ENCODE measurements at places on chromosomes 1 and 21. TPM values are rescaled to one million over a fixed set of nuclear protein-coding genes. Genes with fewer than 3 reads are reported as not detected.
A peak's percentile ranks its signal among the peaks of the same experiment; 100 is the strongest.

REN gene
- total RNA-seq: 0.64 TPM

PODN gene
- 15.2 TPM for total RNA-seq

GPA33 gene
- 2.7 TPM for total RNA-seq

- DNase-seq: no peak
Measured at GRCh38 chr1:114075546-114076242, 78.0 kb downstream of the SYT6 start.

DNA sequence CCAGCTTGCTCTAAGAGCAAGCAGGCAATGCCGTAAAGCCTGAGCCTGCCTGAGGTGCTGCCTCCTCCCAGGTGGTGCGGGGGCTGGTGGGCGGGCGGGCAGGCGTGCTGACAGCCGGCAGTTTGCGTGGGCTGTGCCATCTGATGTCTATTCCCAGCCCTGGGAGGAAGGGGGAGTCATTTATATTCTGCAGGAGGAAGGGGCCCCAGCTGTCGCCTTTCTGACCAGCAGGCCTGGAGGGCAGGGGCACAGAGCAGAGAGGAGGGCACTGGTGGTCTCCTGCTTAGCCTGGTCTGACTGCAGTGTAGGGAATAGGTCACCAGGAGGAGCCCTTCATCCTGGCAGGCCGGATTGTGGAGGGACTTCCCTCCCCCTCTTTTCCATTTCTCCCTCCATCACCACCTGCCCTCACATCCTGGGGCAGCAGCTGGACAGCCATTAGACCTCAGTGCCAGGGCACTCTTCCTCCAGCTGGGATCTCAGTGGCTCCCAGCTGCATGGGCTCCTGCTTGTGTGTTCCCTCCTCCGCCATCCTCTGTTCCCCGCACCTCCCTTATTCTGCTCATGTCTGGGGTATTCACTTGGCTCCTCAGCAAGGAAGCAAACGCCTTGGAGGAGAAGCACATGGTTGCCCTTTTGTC lies 4.4 kb downstream of the CYB561D1 start:
- DNase-seq: peak; percentile 24

GRCh38 chr1:84957966-84958365 lies 38.9 kb downstream of the MCOLN2 start:
- no peak for DNase-seq

- DNase-seq: no peak
Measured at GRCh38 chr1:13694886-13695684, 4.9 kb upstream of the PRDM2 start.

GRCh38 chr1:162062542-162063015 lies 6.9 kb upstream of the NOS1AP start:
- DNase-seq: no peak

- DNase-seq: no peak
Measured at GRCh38 chr21:35632711-35633110, 427.6 kb downstream of the SETD4 start.

GRCh38 chr21:39924577-39925308 lies 57.5 kb downstream of the PCP4 start:
- no peak for DNase-seq
